ENCODE measurements at places on chromosomes 3 and 15.

- DNase-seq, result no peak
Measured at GRCh38 chr3:196214783-196215441, 1.4 kb upstream of the SLC51A start.

DNA sequence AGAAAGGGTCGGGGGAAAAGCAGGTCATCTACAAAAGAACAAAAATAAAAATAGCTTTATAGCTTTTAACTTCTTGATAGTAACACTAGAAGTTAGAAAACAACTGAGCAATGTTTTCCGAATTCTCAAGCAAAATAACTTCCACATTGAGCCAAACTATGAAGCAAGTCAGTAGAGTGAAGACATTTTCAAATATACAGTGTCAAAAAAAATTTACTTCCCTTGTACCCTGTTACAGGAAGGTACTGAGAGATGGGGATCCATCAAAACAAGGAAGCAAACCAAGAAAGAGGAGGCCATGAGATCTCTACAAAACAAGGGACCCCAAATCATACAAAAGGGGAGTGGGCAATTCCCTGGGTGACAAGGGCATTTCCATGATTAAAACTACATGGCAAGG lies 26.6 kb upstream of the STIMATE start:
- no peak for DNase-seq

DNA sequence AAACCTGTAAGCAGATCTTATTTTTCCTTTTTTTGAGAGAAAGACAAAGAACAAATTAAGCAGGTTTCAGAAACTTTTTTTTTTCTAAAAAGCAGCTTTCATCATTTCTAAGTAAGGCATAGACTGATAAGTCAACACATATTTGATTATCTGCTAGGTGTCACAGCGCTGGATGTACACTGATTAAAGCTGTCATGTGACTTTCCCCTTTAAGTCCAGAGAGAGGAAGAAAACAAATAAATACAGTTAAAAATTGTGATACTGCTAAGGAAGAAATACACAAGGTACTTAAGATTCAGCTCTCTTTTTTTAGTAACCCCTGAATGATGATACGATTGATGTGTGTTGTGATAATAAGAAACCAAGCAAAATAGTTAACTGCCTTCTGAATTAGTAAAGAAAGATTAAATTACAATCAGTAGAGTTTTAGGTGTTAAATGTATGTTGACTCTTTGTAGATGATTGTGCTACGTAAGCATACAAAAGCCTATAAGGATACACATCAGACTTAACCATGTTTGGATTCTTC lies 2.8 kb downstream of the GLCE start:
- DNase-seq, result no peak

- DNase-seq, result no peak
Measured at GRCh38 chr3:69099576-69099975, 14.8 kb downstream of the ARL6IP5 start.

- no peak for DNase-seq
Measured at GRCh38 chr3:152205097-152205593, 63.6 kb upstream of the MBNL1 start.

DNA sequence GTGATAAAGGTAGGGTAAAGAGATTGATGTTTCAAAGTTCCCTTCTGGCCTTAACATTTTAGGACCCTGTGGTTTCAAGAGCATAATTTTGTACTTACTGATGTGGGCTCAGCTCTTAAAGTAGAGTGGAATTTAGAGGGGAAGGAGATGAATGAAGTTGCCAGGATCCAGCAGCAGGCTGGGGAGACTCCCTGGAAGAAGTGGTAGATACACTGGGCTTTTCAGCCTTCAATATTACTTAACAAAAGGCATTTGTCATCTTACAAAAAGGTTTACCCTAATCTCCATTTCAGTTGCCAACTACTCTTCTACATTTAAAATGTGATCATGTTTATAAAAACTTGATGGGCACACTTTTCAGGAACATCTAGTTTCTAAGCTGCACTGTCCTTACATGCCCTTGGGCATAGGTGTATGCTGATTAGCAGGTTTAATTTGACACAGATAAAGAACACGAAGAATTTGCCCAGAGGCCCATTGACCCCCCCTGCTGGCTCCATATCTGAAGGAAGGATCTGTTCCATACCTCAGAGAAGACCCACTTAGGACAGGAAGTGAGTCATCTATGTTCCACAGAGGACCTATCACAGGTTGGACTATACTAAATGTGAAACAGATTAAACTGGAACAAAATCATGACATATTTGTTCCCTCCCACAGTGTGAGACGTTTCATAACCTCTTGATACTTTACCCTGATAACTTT lies 93.0 kb upstream of the LPP start:
- DNase-seq, result peak; percentile 86

DNA sequence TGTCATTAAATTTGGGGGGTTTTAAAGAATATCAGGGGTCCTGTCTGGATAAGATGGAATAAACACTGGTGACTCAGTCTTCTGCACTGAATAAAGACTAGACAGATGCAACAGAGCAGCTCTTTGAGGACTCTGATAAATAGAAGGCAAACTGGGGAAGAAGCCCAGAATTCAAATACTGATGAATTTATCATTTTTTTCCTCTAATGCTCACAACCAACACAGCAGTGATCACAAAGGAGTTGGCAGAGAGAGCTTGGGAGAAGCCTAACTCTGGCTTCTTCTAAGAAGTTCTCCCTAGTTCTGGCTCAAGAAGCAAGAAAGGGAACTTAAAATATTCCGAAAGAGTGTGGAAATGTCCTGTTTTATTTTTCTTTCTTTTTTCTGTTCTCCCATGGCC lies 597.8 kb downstream of the FGF12 start:
- DNase-seq, result no peak

DNA sequence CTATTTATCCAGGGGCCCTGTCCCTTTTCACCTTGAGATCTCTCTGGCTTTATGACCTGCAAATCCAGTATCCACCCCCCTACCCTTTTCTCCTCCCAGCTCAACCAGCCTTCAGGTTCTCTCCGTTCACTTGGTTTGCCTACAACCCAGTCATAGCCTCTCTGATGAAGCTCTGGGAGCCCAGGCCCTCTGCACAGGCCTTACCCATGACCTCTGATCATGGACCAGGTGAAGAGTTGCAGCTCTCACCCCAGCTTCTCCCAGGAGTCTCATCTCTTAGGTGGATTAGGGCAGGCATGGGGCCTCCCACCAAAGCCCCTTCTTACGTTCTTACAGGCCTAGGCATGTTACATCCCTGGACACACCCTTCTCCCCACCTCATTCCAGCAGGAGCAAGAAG lies 59.8 kb downstream of the EXOG start:
- no peak for DNase-seq

DNA sequence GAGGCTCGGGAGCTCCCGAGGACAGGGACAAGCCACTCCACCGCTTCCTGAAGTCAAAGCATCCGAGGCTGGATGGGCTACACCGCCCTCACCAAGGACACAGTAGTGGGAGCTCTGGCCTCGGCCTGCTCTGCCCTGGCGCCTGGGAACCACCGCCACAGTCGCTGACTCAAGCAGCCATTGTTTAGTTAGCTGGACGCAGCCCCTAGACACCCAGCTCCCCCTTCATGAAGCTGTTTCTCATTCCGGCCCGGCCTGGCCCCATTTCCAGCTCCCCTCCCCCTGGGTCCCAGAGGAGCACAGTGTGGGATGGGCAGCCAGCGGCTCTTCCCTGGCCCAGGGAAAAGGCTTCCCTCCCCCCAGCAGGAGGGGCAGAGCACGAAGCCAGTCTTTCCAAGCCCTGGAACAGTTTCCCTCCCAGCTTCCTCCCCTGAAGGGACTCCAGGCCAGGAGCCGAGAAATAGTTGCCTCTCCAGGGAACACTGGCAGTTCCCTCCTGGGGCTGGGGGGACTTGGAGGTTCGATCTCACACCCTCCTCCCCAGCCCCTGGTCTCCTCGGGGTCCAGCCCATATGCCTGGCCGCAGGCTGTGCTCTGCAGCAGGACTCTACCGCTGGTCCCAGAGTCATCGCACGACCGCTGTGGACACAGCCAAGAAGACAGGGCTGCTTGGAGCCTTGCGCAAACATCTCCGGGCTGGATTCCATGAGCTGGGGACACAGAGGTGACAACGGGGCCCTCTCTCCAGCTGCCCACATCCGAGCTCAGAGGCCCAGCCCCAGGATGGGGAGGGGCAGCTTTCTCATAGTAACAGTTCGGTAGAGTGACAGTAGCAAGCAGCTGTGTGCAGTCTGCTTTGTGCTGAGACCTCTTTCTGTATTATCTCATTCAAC lies 10.0 kb downstream of the PLXND1 start:
- DNase-seq, result peak; percentile 89

DNA sequence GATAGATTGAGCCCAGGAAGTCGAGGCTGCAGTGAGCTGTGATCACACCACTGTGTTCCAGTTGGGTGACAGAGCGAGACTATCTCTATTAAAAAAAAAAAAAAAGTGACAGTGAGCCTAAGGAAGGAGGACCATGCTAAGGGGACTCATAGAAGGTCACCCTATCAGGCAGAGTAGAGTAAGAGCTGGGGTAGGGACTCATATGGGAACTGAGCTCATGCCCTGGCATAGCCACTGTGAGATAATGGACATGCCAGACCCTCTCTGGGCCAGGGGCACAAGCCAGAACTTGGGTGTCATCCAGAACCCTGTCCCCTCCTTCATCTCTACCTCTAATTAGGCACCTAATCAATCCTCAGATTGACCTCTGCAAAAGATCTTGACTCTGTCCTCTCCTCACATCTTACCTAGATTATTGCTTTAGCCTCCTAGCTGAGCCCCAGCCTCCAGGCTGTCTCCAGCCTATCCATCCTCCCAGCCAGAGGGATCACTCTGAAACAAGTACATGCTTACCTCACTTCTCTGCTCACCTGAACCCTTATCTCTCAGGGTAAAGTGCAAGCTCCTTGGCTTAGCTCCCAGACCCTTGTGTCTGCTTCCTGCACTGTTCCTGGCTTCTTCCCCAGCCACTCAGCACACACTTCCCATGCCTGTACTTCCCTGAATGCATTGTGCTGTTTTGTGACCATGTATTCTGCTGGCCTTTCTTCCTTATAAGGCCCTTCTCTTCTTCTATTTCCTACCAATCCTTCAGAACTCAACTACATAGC lies 76.4 kb downstream of the DAPK2 start:
- DNase-seq, result no peak

GRCh38 chr3:57152151-57153143 lies 12.7 kb downstream of the IL17RD start:
- DNase-seq, result no peak

DNA sequence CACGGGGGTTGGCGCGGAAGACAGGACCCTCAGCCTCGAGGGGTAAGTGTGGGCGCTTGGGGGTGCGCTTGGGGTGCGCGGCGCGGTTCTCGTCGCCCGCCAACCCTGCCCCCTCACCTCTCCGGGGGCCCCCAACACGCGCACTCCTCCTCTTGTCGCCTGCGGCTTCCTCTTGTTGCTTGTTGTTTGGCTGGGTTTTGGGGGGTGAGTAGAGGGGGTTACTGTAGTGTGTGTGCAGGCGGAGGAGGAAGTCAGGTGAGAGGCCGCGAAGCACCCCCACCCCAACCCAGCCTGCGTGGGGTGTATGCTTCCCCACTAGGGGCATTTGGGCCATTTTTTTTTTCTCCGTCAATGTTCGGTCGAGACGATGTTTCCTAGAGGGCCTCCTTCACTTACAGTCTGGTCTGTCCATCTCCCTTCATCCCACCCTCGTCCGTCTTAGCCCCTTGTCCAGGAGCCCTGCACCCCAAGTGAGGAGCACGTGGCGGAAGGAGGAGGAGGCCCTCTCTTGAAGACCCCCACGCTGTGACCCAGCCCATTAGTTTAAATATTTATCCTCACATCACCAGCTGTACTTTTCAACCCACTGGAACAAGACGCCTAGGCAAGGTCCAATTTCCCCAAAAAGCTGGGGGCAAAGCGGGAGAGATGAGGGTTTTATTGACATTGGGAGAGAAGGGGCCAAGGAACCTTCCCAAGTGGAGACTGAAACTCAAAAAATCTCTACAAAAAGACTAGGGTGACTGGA lies 20.4 kb upstream of the SATB1 start:
- no peak for DNase-seq

DNA sequence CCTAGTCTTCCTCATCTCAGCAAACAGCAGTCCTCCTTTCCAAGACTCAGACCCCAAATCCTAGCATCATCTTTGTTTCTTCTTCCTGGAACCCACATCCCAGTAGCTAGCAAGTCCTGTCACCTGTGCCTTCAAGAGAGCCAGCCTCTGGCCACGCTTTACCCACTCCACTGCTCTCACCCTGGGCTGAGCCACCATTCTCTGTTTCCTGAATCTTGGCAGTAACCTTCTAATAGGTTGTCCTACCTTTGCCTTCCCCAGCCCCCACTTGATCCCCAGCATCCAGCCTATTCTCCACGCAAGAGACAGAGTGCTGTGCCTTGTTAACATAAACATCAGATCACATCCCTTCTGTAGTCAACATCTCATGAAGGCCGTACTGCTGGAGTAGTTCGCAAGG lies 323.4 kb downstream of the LRTM1 start:
- no peak for DNase-seq

DNA sequence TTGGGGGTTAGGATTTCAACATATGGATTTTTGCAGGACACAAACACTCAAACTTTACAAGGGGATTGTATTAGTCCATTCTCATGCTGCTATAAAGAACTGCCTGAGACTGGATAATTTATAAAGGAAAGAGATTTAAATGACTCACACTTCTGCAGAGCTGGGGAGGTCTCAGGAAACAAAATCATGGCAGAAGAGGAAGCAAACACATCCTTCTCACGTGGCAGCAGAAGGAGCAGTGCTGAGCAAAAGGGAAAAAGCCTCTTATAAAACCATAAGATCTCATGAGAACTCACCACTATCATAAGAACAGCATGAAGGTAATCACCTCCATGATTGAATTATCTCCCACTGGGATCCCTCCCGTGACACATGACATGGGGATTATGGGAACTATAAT lies 1183.1 kb downstream of the ZPLD1 start:
- no peak for DNase-seq

GRCh38 chr3:100032243-100032642 lies 82.1 kb downstream of the FILIP1L start:
- peak; percentile 68 for DNase-seq

DNA sequence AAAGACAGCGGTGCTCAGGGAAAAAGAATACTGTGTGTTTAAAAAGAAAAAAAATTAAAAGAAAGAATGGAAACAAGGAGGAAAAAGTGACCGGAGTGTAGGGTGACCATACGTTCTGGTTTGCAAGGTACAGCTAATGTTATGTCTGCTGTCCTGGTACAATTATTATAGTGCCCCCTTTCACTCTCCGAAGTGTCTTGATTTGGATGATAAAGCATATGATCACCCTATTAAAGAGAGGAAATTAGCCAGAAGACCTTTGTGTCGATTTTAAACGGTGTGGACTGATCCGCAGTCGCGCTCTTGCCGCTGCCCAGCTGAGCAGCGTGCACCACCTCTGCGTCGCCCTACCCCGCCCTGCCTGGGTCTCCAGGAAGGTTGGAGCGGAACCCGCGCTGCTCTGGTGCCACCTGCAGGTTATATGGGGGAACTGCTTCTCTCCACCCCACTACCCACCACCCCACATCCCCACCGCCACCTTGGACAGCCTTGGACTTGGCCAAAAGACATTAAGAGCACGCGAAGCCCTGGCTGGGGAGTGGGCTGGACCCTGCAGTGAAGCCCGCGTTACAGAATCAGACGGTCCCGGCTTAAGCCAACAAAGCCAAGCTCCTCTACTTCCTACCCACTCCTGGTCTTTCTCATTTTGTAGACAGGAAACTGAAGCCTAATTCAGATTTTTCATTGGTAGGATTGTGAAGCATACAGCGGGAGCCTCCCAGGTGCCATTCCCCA lies 41.2 kb upstream of the UBE2Q2 start:
- peak; percentile 77 for DNase-seq

GRCh38 chr15:43493703-43494472 lies 932 bp upstream of the TP53BP1 start:
- DNase-seq, result no peak

Data from EL (cell line).